Transverse colon (tissue), 4 donors: ENCODE measurements at places on chromosomes 3 and 15. TPM values are rescaled to one million over a fixed set of nuclear protein-coding genes. Genes with fewer than 3 reads are reported as not detected.

FSIP1 gene
- total RNA-seq: 5.6 TPM

GNB5 gene
- total RNA-seq: 12.7 TPM

GMPS gene
- total RNA-seq: 16.1 TPM

AADACL2 gene
- total RNA-seq: not detected

PCCB gene
- 63.1 TPM for total RNA-seq

- no peak for DNase-seq
Measured at GRCh38 chr3:142337994-142338393, 109.8 kb downstream of the XRN1 start.

- DNase-seq: no peak
Measured at GRCh38 chr15:39889601-39890000, 30.5 kb downstream of the GPR176 start.

DNA sequence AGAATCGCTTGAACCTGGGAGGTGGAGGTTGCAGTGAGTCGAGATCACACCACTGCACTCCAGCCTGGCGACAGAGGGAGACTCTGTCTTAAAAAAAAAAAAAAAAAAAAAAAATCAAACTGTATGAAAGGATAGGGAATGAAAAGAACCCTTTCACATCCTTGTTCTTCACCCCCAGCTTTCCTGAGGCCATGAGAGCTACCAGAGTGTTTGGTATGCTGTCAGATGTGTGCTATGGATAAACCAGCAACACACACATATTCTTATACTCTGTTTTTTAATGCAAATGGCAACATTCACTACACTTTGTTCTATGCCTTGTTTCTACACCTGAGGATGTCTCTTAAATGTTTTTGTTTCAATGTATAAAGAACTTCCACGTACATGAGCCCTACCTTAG lies 33.5 kb downstream of the RPL22L1 start:
- no peak for DNase-seq

GRCh38 chr3:194727435-194728128 lies 41.9 kb downstream of the FAM43A start:
- no peak for DNase-seq

DNA sequence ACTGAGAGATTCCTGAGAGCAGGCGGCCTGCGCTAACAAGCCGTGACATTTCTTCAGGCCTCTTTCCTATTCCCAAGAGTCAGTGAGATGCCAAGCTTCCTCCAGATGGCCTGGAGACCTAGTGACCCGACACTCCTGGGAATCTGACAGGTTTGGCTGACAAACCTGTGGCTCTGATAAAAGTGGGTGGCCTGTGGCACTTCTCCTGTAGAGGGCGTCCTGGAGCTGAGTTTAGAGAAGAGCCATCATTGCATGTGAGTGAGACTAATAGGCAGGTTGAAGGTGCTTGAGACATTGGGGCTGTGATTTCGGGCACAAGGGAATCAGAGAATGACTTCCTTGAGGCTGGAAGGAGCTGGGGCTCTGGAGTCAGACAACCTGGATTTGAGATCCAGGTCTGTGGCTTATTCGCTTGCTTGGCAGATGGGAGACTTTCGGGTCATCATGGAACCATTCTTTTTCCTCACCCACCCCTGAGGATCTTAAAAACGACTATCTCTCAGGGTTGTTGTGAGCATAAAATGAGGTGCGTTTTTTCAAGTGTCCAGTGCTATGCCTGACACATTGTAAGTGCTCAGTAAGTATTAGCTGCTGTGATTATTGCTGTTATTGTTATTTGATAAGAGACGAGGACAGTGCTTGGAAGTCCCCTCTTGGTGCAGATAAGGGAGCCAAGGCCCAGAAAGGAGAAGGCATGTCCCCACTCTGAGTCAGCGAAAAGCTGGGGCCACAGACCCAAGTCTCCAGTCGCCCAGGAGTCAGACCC lies 77.2 kb downstream of the SCN10A start:
- peak; percentile 28 for DNase-seq

DNA sequence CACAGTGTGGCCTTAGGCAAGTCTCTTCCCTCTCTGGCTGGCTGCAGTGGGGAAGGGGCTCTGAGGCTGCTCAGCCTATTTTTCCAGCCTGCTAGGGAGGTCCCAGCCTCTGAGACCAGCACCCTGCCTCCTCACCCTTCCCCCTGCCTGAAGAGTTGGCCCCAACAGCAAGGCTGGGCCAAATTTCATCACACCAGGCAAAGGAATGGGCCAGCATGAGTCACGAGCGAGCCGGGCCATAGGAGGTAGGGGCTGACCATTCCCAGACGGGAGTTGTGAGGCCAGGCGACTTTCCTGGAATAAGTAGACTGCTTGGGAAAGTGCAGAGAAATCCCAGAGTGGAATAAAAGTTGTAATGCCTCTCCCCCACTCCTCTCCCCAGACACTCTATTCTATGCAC lies 5.7 kb upstream of the FBLN2 start:
- peak; percentile 36 for DNase-seq

- no peak for DNase-seq
Measured at GRCh38 chr3:21744793-21745192, 6.2 kb downstream of the ZNF385D start.

DNA sequence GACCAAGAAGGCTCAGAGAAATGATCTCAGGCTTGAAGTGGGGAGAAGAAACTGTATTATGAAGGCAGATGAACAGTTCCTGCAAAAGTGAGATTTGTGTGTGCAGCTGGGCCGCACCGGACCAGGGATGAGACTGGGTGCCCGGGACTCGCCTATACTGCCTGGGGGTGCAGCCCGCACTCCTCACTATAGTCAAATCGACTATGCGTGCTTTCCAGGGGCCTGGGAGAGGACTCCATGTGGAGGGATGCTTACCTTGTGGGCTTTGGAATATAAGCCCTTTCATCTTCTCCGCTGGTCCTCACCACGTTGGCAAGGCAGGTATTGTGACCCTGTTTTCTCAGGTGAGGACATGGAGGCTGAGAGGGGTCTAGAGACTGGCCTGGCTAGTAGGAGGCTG lies 32.9 kb upstream of the APOD start:
- no peak for DNase-seq

- no peak for DNase-seq
Measured at GRCh38 chr15:74616996-74617395, 1.4 kb downstream of the CLK3 start.

DNA sequence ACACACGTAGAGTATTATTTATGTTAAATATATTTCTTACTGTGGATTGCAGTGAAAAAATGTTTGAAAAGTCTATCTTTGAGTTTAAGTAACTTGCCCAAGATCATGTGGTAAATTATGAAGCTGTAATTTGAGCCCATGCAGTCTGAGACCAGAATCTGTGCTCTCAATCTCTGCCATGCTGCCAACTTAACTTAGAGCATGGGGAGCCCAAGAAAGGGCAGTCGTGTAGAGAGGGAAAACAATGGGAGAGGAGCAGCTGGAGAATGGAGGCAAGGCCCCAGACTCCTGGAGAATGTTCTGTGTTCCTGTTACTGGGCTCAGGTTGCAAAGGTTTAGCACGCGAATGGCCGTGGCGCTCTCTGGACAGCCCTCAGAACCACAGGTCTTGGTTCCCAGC lies 311.6 kb upstream of the RASGRP1 start:
- no peak for DNase-seq

DNA sequence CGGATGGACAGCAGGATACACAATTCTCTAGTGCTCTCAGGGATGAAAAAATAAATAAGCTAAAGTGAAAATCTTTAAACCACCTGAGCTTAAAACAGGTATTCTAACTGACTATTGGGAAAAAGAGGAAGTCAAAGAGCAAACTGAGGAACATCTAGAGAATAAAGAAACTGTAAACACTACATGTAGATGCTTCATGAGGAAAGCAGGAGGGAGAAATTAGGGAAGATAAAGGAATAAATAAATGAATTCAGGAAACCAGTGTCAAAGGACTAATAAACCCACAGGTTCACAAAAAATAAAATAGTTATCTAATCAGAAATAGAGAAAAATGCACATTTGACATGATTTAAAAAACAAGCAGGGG lies 525 bp upstream of the MCCC1 start:
- DNase-seq: no peak

DNA sequence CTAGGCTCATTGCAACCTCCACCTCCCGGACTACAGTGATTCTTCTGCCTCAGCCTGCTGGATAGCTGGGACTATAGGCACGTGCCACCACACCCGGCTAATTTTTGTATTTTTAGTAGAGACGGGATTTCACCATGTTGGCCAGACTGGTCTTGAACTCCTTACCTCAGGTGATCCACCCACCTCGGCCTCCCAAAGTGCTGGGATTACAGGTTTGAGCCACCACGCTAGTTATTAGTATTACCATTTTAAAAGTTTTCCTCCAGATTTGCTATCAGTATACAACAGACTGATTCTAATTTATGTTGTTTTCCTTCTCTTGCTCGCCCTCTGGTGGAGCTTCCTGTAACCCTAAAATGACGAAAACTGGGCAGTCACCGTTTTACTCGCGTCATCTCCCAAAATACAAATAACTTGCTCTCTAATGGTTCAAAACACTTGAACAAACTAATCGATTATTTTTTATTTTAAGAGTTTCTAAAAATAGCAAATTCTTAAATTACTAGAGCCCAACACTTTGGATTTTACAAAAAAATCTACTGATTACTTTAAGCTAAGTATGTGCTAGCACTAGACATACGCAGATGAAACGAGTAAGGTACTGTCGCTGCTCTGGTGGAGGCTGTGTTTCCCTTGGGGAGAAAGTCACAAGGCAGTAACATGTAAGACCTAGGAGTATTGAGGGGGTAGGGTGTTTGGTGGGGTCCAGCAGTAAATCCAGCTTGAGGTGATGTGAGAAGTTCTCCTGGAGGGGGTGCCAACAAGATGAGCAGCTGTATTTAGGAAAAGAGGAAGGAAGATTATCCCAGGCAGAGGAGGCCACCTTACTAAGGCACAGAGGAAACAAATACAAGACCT lies 203.3 kb downstream of the MBNL1 start:
- peak; percentile 77 for DNase-seq
